Stimulated activated CD4-positive, alpha-beta T cell treated with anti-CD3 and anti-CD28 coated beads, Interleukin-2, amount 100 ng/mL, for 24 hours (primary cell): ENCODE measurements at places on chromosomes 2 and 18.

DNA sequence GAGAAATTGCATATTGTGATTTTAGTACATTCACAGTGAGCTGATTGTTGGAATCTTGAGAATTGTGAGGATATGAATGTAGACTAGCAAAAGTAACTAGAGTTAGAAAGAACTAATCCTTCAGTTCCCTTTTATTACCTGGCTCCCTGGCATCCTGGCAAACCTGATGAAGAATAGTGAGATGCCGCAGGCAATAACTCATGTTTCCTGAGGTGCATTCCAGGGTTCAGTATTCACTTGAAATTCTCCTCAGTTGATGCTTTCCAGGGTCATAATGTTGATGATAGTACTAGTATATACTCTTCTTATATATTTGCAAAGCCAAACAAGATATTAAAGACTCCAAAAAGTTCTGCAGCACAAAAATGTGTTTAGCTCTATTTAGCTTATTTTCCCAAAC, 432.1 kb upstream of the CELF4 start:
- DNase-seq: no peak

DNA sequence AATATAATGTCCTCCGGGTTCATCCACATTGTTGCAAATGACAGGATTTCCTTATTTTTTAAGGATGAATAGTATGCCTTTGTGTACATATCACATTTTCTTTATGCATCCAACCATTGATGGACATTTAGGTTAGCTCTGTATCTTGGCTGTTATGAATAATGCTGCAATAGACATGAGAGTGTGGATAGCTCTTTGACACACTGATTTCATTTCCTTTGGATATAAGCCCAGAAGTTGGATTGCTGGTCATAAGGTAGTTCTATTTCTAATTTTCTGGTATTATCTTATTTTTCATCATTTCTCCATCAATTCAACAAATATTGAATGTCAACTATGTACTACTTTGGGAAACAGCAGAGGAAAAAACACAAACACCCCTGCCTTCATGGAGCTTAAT, 423.3 kb downstream of the MTX2 start:
- DNase-seq: no peak

DNA sequence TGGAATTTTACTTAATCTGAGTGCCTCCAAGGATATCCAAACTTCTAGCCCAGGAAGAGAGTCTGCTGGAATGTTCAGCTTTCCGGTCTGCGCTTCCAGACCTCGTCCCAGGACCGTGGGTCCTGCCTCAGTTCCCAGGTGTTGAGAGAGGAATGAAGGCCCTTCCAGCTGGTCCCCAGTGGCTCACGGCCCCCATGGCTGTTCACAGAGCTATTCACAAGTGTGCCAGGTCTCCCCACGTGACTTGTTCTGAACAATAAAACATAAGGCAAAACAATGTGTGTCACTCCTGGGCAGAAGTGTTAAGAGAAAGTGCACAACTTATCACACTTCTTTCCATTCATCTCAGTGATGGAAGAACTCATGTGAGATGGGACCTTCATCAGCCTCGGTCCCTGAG, 20.1 kb upstream of the TEX51 start:
- DNase-seq: no peak

- no peak for DNase-seq
Observed at GRCh38 chr2:56325661-56326345, 142.0 kb downstream of the CCDC85A start.

- DNase-seq: no peak
Observed at GRCh38 chr2:112593736-112594135, 9.3 kb downstream of the CHCHD5 start.

DNA sequence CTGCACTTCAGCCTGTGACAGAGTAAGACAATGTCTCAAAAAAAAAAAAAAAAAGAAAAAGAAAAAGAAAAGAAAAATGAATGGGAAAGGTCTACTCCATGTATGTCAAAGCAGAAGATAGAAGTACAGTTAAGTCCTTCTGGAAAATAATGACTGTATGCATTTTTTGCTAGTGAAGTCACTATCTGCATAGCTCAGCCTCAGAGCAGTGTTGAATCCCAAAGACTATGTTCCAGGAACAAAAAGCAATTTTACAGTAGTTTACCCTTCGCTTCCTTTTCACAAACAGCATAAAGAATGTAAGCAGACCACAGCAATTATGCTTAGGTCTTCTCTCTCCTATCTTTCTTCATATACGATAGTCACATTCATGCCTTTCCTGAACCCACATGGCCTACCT, 497.4 kb downstream of the CMPK2 start:
- no peak for DNase-seq

DNA sequence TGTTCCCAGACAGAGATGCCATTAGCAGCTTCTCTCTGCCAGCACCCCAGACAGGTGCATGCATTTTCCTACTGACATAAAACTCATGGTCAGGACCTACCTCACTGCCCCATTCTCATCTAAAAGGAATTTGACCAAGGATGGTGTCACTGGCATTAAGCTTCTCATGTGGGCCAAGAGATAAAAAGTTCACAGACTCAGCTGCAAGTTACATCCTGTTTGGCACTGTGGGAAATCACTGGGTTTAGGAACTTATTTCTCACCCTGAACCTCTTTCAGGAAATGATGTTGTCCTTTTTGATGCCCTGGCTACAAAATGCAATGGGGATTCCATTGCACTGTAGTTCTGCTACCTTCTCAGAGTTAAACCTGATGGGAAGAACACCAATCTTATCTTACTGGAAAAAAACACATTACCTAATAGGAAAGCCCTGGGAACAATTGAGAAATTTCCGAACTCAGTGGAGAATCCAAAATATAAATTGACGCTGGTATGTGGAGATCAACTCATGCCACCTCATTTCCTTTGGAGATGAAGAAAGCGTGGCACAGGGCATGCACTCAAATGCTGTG, 252.1 kb upstream of the COPS8 start:
- DNase-seq: no peak

DNA sequence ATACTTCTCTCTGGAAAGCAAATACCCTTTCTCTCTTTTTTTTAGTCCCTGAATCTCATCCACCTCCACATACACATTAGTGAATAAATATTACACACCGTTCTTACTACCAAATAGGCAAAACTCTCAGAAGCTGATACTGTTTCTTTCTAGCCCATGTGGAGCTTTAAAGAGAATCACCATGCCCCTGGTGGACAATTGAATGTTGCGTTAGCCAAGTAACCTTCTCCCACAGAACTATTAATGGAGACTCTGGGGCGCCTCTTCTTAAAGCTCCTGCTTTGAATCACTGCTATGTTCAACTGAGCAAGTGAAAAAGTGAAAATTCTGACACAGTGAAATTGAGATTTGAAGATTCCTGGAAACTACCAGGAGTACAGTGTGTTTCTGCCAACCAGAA, 522.8 kb upstream of the CDH7 start:
- DNase-seq: no peak

GRCh38 chr2:160258492-160258805, 58.4 kb upstream of the ITGB6 start:
- no peak for DNase-seq

GRCh38 chr18:34757666-34758065, 47.6 kb downstream of the DTNA start:
- DNase-seq: no peak

GRCh38 chr2:41928526-41928925, 119.3 kb upstream of the PKDCC start:
- DNase-seq: no peak
